Common myeloid progenitor, CD34-positive (primary cell): ENCODE measurements at places on chromosomes 16 and 17.

DNA sequence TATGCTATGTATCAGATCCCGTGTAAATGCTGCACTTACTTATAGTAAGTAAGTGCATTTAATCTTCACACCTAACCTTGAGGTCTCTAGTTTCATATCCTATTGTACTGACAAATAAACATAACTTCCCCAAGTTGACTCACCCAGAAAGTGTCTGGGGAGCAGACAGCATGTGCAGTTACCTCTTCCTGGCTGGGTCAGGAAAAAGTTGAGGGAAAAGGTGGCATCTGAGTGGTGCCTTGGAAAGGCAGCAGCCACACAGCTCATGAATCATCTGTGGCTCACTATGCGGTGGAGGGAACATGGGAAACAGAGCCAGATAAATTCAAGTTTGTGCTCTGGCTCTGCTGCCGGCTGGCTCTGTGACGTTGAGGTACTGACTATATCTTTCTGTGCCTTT, 382.0 kb upstream of the DYNLRB2 start:
- DNase-seq, result no peak

- DNase-seq, result no peak
Measured at GRCh38 chr17:4527134-4527533, 28.1 kb downstream of the MYBBP1A start.

- no peak for DNase-seq
Measured at GRCh38 chr17:74565126-74565525, 2.2 kb downstream of the CD300H start.

DNA sequence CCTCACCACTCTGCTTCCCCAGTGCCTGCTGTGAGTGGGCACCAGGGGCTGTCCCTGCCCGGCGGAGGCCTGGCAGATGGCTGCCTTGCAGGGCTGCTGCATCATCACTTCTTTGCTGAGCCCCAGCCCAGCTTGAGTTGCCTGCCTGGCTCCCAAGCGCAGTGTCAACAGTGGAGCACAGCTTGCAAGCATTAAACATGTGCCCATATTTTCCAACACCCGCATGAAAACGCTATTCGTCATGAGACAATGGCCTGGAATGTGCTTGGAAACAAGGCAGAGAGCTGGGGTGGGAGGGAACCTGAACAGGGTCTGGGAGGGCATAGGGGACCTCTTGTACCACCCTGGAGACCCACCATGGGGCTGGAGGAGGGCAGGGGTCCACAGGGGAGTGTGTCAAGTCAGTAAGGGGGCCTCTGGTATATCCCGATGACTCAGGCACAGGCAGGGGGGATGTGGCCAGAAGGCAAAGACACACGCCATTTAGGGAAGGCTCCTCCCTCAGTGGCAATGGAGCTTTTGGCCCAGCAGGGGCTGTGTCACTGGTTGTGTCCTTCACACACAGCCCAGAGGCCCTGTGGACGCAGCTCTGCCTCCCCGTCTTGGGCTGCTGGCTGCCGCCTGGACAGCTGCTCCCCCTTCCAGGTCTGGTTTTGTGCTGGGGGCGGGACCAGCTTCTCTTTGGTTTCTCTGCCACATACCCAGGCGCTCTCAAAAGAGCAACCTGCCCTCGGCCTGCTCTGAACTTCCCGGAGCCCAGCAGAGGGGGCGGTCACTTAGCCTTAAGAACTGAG, 17.4 kb upstream of the MTSS2 start:
- peak; percentile 42 for DNase-seq

GRCh38 chr16:79988721-79989220, 388.2 kb upstream of the MAF start:
- no peak for DNase-seq

GRCh38 chr17:58756246-58757161, 850 bp downstream of the PPM1E start:
- peak; percentile 27 for DNase-seq

DNA sequence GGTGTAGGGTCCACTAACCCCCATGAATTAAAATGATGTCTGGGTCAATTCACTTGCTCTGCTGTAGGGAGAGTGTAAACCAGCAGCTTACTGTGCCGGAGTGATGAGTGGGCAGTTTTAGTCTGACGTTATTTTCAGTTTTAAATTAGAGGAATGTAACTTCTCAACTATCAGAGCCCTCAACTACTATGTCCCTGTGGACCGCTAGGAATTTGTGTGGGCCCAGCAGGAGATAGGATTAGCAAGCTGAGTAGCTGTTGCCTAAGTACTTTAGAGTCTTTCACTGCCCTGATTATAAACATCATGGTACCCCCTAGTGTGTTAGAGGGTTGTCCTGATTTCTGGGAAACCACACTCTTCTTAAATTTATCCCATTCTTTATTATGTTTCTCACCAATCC, 11.4 kb downstream of the MARVELD3 start:
- DNase-seq, result no peak

- DNase-seq, result no peak
Measured at GRCh38 chr16:404971-405486, 3.3 kb downstream of the DECR2 start.

GRCh38 chr16:73280388-73280787, 232.5 kb upstream of the ZFHX3 start:
- DNase-seq, result no peak

GRCh38 chr16:71880176-71880575, 3.8 kb downstream of the ZNF821 start:
- peak; percentile 78 for DNase-seq

DNA sequence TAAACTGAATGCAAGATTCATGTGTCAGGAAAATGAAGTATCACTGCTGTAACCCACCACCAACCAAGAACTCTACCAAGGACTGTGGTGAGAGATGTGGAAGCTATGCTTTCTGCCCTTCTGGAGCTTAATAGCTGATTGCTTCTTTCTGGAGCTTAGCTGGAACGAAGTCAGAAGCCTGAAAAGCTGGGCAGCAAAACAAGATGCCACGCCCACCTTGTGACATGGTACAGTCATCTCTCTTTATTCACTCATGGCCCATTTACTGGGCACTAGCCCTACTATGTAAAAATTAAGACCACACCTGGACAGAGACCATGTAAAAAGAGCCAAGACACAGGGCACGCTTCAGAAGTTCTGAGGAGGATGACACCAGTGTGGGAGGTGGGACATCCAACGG, 48.1 kb downstream of the TEX2 start:
- DNase-seq, result peak; percentile 16

- DNase-seq, result no peak
Measured at GRCh38 chr17:5055543-5055942, 20.3 kb upstream of the SLC52A1 start.
